ENCODE measurements at places on chromosomes 12 and 14. TPM values are rescaled to one million over a fixed set of nuclear protein-coding genes. Genes with fewer than 3 reads are reported as not detected.

Gene CPNE8
- 12.8 TPM for total RNA-seq

Gene GLIPR1L1
- not detected for total RNA-seq

Gene KRT74
- total RNA-seq: not detected

Gene FITM1
- 0.34 TPM for total RNA-seq

Gene DNAH10
- 1.3 TPM for total RNA-seq

Gene NTF3
- 1.2 TPM for total RNA-seq

Gene DACT1
- total RNA-seq: 5.0 TPM

Gene CLEC4C
- not detected for total RNA-seq

Gene DGLUCY
- 77.8 TPM for total RNA-seq

Gene TNFRSF1A
- 146 TPM for total RNA-seq

Gene ZFYVE21
- 180 TPM for total RNA-seq

Gene RFLNA
- 1.2 TPM for total RNA-seq

Gene KRT73
- not detected for total RNA-seq

Gene NRXN3
- 143 TPM for total RNA-seq

Gene GPX2
- not detected for total RNA-seq

Gene SLC25A47
- total RNA-seq: not detected

Gene BDKRB1
- total RNA-seq: 2.5 TPM

Gene RAB35
- total RNA-seq: 45.9 TPM

Gene DIO3
- total RNA-seq: 1.7 TPM

Gene TEX52
- total RNA-seq: not detected

Gene DPPA3
- not detected for total RNA-seq

Gene RPS6KA5
- 38.8 TPM for total RNA-seq

Gene ANO4
- 0.06 TPM for total RNA-seq

Gene AQP6
- not detected for total RNA-seq

Gene ANKRD33
- not detected for total RNA-seq

Gene CCDC197
- total RNA-seq: not detected

Gene ALDH6A1
- 39.6 TPM for total RNA-seq

Gene SLCO1B1
- not detected for total RNA-seq

Gene KLRG1
- 1.5 TPM for total RNA-seq

Gene FAM90A1
- total RNA-seq: under 0.01 TPM

Gene TAS2R8
- total RNA-seq: not detected

Gene CELA1
- total RNA-seq: not detected

Gene RNU4-1
- under 0.01 TPM for total RNA-seq

Gene DEGS2
- total RNA-seq: 0.11 TPM

Gene ASPG
- total RNA-seq: 0.75 TPM

Gene OR10A7
- total RNA-seq: not detected

Gene RASSF9
- total RNA-seq: 1.2 TPM

Gene RHEBL1
- not detected for total RNA-seq

Gene ATN1
- 72.2 TPM for total RNA-seq

Gene AMHR2
- total RNA-seq: 0.92 TPM

Gene OR6C2
- not detected for total RNA-seq

Measured in esophagus muscularis mucosa (tissue), 4 donors.